ENCODE measurements at places on chromosomes 7 and 10.

- DNase-seq: no peak
These were observed 4.4 kb upstream of the CLIP2 start for GRCh38 chr7:74284781-74285259.

DNA sequence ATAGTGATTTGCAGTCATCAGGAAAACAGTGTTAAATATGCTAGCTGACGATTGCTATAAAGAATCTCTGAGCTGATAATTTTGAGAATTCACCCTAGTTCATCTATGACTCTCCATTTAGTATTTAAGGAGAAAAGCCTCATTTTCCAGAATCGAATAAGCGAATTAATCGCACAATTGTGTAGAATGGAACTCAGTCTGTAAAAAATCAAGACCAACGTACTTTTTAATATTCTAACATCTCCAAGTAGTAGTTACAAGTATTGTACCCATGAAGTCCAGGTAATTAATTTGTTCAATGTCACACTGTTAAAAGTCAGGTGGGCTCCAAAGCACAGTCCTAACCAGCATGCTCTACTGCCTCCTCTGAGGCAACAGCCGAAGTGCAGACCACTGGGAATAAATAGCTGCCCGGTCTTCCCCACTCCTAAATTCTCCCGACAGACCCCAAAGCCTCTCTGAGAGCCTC lies 380 bp upstream of the AGBL3 start:
- no peak for DNase-seq

GRCh38 chr7:114364151-114364550 lies 50.5 kb upstream of the FOXP2 start:
- no peak for DNase-seq

- no peak for DNase-seq
These were observed 207.9 kb downstream of the TNS3 start for GRCh38 chr7:47373871-47374451.

GRCh38 chr10:101080933-101081931 lies 19.4 kb downstream of the KAZALD1 start:
- peak; percentile 22 for DNase-seq

DNA sequence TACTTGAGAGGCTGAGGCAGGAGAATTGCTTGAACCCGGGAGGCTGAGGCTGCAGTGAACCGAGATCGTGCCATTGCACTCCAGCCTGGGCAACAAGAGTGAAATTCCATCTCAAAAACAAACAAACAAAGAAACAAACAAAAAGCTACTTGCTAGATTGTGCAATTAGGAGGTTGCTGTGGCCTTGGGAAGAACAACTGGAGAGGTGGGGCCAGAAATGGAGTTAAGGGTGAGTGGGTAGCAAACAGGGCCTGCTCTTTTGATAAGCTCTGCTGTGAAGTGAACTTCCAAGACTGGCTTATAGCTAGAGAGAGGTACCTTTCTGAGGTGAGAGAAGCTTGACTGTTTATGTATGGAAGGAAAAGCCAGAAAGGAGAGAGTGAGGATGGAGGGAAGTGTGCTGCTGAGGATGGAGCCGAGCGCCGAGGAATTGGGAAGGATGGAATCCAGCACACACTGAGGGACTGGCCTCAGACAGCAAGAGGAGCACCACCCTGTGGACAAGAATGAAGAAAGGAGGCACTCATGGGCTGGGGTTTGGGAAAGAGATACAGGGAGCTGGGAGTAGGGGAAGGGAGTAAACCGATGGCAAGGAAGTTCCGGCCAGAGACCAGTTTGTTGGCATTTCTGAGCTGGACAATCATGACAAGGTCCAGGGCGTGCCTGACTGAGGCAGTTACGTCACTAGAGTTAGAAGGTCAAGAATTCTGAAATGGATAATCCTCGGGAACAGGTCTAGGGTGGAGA lies 7.0 kb upstream of the RPEL1 start:
- peak; percentile 94 for DNase-seq

DNA sequence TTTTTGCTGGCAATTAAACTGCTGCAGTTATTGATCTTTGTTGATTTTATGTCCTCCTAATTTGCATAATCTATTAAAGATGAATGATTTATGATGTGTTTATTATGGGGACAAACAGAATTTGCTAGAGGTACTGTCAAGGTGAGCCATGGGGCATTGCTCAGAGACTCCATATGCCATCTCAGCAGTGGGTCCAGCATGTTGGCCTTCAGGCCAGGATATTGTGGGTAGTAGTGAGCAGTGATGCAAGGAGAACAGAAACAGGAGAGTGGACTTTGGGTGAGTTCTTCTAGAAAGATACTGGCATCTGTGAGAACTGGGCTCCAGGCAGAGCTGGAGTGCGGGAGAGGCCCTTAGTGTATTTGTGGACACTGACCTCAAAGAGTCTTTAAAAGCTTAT lies 65.9 kb downstream of the PAX2 start:
- DNase-seq: no peak

DNA sequence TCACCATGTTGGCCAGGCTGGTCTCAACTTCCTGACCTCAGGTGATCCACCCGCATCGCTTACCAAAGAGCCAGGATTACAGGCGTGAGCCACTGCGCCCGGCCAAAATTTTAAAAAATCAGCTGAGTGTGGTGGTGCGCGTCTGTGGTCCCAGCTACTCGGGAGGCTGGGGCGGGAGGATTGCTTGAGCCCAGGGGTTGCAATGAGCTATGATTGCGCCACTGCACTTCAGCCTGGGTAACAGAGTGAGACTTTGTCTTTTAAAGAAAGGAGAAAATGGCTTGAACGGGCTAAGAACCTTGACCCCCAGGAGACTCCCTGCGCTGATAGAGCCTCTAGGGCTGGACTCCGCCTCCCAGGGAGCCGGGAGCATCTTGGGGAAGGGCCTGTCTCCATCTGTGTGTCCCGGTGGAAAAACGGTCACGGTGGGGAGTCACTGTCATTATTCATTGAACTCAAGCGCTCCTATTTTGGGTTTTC lies 760 bp upstream of the KCTD7 start:
- no peak for DNase-seq

DNA sequence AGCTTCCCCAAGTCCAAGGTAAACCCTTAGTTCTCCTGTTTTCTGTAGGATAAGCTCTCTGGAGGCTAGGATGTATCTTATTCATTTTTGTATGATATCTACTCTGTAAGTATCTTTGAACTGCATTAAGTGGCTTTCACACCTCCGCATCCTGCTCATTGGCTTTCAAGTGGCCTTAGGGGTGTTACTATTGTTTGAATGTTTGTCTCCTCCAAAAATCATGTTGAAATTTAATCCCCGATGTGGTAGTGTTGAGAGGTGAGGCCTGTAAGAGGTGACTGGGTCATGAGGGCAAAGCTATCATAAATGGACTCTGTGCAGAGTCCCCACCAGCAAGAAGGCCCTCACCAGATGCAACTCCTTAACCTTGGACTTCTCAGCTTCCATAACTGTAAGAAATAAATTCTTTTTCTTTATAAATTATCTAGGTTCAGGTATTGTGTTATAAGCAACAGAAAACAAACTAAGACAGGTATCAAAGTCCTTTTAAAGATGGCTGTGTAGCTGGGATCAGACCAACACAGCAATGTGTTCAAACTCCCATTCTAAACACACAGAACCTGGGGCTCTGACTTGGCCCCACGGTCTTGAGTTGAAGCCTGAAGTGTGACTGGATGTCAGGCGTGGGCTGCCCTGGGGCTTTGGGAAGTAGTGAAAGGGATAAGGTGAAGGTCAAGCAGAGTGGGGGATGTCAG lies 25.9 kb downstream of the TBXAS1 start:
- no peak for DNase-seq

DNA sequence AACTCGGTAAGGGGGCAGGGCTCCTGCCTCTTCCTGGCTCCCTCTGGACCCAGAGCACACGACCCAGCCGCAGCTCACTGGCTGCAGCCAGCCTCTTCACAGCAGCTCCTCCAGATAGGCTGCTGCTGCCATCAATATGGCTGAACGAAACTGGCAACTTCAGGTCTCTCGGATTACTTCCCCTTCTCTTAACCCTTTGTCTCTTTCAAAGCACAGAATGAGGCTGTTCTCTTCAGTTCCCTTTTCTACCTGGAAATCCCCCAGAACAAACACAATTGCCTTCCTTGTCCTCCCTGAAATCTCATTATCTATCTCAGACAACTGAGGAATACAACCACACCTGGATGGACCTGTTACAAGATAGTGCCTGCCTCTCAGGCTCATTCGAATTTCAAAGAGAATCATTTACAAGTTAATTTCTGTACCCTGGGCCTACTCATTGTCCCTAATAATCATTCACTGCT lies 193.4 kb upstream of the MBL2 start:
- no peak for DNase-seq

- DNase-seq: no peak
These were observed 80.0 kb downstream of the RBM33 start for GRCh38 chr7:155724327-155725005.

DNA sequence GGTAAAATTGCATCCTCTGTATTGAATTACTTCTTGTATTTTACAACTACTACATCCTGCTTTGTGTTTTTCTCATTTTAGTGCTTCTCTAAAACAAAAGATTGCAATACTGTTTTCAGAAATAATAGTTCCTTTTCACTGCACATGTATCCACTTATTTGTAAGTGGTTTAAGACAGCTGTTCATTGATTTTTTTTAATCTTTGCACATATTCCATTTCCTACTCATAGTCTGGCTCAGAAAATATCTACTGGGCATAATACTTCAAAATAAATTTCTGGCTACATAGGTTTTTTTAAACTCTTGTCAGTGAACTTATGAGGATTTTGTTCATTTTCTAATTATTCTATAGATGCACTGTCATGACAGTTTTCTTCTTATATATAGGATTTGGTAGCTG lies 54.8 kb downstream of the SND1 start:
- no peak for DNase-seq

- no peak for DNase-seq
These were observed 34.1 kb upstream of the IFRD1 start for GRCh38 chr7:112416127-112416526.

DNA sequence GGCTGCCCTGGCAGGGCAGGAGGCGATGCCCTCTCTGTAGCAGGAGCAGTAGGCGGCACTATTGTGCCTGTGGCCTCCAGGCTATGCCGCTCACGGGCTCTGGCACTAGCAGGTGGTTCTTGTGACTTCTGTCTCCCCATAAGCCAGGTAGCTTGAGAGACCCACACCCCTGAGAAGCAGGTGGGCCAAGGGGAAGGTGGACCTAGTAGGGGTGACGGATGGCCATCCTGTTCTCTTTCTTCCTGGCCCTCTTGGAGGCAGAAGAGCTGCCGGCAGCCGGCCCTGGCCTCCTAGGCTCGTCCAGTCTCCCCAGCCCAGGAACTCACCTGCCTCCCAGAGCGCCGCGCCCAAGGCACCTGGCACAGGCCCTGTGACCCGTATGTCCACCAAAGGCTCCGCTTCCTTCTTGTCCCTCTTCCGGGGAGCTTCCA lies 15.4 kb downstream of the MMRN2 start:
- DNase-seq: no peak

DNA sequence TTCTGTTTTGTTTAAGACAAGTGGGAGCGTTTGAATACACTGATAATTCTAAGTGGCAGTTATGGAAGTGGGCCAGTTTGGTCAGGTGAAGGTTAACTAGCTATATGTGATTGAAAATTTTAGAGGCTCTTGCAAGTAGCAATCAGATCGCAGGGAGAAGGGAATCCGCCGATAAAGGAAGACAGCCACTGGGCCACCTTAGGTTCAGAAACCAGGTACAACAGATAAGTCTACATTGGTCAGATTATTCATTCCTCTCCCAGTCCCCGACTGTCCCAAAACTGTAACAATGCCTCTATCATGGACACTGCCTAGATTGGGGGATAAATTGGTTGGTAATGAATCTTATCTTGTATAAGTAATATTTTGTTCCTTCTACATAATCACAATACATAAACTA lies 8.9 kb downstream of the ANK3 start:
- no peak for DNase-seq

DNA sequence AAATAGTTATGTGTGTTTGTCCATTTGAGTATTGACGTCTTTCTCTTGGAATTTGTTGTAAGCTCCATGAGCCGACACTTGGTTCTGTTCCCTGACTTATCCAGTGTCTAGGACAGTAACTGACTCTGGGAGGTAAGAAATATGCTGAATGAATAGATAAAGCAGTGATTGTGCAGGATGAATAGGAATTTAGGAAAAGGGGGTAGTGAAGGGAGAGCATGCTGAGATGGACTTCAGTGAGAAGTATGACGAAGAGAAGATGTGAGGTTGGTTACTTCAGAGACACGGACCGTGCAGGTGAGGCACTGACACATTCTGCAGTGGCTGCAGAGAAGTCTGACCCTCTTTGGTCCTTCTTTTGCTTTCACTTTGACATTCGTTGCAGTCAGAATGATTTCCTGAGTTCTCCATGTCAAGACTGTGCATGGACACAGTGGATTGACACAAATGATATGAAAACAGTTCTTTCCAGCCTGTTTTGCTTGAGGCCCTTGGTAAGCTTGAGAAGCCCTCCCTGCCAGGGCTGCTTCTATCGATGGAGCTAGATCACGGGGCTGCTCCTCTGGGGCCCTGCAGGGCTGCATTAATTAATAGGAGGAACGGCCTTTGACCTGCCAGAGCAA lies 261.5 kb upstream of the SORCS1 start:
- no peak for DNase-seq

- peak; percentile 42 for DNase-seq
These were observed 1246.6 kb upstream of the LRRN3 start for GRCh38 chr7:109844362-109844761.

GRCh38 chr10:123796736-123797135 lies 94.9 kb downstream of the CPXM2 start:
- no peak for DNase-seq

GRCh38 chr10:30842185-30842584 lies 189.5 kb downstream of the ZNF438 start:
- DNase-seq: no peak

DNA sequence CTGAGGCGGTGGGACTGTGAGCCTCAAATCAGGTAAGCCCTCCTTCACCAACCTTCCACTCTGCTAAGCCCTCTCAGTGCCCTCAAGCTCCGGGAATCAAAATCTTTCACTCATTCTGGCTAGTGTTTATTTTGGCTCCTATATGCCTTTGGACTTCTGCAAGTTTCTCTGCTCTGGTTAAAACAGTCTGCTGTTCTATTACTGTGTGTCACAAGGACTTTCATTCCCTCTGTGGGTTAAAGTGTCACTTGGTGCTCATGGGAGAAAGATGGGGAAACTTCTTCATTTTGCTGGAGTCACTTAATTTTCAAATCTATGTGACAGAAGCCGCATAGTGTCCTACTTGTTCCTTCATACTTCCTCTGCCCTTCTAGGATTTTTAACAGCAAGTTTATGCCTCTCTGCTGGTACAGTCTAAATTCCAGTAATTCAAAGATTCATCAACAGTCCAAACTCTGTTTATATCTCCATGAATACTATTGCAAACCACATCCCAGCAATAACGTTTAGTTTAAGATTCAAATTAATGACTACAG lies 61.3 kb downstream of the CD36 start:
- no peak for DNase-seq

GRCh38 chr10:100043796-100044195 lies 34.0 kb upstream of the DNMBP start:
- DNase-seq: no peak
